Urinary bladder (tissue), 4 donors: ENCODE measurements at places on chromosomes 5 and 9. TPM values are rescaled to one million over a fixed set of nuclear protein-coding genes. Genes with fewer than 3 reads are reported as not detected.

DNA sequence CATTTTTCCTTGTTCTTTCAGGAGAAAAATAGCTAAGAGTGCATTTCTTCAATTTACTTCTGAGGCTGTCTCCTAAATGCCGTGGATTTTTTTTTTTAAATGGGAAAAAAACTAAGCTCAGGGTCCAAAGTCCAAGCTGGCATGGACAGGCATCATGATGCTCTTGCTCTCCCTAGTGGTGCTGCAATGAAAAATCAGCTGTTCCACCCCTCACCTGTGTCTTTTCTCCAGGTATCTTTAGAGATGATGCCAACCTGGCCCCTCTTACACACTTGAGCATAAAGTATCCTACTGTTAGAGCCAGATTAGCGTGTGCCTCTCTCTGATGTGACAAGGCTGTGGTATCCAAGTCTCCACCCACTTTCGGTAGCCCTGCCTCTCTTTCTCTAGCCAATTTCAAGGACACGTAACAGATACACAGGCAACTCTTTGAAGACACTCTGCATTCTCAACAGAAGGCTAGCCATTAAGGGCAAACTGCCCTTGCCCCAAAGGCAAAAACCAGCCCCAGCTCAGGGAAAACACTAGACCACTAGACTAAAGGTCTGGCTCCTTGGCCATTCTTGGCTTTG lies 208.8 kb downstream of the SAXO1 start:
- DNase-seq, result no peak

DNA sequence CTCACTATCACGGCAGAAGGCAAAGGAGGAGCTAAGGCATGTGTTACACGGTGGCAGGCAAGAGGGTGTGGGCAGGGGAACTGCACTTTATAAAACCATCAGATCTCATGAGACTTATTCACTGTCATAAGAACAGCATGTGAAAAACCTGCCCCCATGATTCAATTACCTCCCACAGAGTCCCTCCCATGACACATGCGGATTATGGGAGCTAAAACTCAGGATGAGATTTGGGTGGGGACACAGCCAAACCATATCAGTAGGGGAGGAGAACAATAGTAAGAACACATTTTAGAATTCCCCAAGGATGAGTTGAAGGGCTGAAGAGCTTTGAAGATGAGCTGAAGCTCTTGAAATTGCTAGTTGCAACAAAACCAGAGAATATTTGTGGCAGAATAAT lies 287.9 kb downstream of the SMARCA2 start:
- DNase-seq, result no peak

- no peak for DNase-seq
Observed at GRCh38 chr5:76747706-76748105, 31.8 kb downstream of the F2R start.

The PCA3 gene
- total RNA-seq, result 0.26 TPM

- no peak for DNase-seq
Observed at GRCh38 chr5:16095612-16096011, 84.0 kb downstream of the MARCHF11 start.

GRCh38 chr5:33806738-33807442 lies 84.9 kb downstream of the ADAMTS12 start:
- no peak for DNase-seq

DNA sequence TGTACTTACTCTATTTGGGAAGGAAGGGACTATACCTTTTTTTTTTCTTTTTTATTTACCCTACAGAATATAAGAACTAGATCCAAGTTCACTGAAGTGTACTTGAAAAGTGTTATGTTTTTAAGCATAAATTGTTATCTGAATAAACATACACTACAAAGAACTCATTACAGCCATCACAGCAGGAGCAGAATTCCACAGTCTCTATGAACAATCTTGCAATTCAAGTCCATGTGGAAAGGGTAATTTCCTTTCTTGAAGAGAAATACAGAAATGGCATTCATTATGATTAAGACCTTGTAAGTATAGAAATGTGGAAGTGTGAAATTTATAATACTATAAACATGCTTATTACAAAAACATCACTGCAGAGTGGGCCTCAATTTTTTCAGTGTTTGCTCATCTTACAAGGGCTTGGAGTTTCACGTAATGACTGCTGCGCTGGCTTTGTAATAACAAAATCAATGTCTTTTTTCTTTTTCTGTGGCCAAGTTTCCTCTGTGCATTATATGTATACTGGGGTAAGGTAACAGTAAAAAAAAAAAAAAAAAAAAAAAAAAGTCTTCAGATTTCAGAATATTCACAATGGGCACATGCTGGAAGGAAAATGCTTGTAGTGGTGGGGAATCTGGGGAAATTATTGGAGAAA lies 77.0 kb upstream of the GNA14 start:
- DNase-seq, result no peak

The CYSTM1 gene
- total RNA-seq, result 7.8 TPM

- no peak for DNase-seq
Observed at GRCh38 chr9:130756455-130757152, 63.0 kb downstream of the EXOSC2 start.

DNA sequence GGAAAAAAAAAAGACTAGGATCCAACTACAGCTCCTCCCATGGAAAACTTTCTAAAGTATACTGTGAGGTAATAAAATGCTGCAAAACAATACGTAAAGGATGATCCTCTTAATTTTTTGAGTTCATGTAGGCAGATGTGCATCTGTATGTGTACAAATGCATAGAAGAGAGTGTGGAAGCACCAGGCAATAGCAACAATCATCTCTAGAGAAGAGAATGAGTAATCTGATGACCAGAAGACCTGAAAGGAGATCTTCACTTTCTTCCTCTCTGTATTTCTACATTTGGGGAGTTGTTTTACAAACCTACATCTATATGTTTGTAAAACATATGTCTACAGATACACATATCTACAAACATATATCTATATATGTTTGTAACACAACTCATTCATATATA lies 29.3 kb upstream of the SPDL1 start:
- DNase-seq, result no peak

The FAM153A gene
- not detected for total RNA-seq

- DNase-seq, result no peak
Observed at GRCh38 chr5:143397302-143398052, 6.0 kb downstream of the NR3C1 start.

- DNase-seq, result no peak
Observed at GRCh38 chr9:129385211-129385934, 207.3 kb upstream of the IER5L start.

GRCh38 chr5:5235685-5236084 lies 95.6 kb downstream of the ADAMTS16 start:
- DNase-seq, result no peak

GRCh38 chr5:31051316-31051715 lies 142.2 kb upstream of the CDH6 start:
- DNase-seq, result no peak

GRCh38 chr9:34961574-34962490 lies 3.7 kb downstream of the PHF24 start:
- DNase-seq, result no peak

The GABRG2 gene
- total RNA-seq, result 0.63 TPM

DNA sequence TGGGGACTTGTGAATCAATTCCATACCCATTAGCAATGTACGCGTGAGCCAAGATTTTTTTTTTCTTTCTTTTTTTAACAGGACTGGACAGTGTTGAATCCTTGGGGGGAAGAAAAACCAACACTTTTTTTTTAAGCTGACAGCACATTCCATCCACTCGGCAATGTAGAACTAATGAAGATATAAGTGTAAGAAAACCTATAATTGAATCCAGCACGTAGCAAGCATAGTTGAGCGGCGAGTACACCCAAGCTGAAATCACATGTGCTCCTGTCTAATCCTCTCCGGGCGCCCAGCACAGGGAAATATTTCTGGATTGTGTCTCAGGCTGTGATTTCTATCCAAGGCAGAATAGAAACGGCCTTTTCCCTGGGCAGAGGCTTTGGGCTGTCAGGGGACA lies 118.2 kb downstream of the BOD1 start:
- peak; percentile 8 for DNase-seq

DNA sequence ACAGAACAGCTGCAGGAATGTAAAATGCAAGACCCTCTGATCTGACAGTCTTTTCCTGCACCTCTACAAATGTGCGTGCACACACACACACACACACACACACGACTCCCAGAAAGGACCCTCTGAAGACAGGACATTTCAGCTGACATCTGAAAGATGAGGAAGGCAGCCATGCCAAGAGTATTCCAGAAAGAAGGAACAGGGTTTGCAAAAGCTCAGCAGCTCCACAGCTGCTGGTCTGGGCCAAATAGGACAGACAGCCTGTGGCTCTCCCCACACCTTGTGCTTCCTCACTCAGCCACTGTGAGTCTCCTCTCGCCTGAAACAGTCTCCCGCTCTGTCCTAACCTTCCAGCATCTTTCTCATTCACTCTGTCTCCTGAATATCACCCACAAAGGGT lies 189.0 kb downstream of the PALM2AKAP2 start:
- no peak for DNase-seq

DNA sequence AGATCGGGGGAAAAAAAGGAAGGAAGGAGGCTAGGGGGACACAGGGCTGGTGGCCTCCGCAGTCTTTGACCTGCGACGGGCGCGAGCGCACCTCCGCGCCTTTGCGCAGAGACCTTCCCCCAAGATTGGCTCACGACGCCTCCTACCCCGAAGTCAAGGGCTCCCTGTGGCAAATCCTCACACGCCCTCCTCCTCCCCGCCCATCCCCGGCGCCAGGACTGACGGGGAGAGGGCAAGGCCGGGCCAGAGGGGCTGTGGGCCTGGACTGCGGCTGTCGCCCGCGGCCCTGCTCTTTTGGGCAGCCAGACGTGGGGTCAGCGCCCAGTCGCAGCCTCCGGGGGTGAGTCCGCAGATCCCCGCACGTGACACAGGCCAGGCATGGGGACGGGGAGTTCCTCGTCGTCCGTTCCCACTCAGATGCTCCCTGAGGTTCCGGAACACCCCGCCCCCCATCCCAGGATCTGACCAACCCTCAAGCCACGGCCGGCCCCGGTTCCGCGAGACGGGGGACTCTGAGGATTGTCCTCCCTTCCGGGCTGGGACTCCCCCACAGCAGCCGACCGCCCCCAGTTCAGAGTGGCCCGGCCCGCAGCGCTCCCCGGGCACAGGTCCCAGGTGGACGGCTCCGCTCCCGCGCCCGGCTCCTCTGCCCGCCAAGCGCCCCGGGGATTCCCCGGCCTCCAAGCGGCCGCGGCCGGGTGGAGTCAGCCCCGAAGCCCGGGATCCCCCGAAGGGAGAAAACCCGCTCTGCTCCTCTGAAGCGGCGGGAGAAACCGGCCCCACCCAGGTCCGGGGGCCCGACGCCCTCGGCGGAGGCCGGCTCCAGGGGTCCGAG lies 543 bp upstream of the ANKRD33B start:
- DNase-seq, result no peak

The CDC23 gene
- 44.1 TPM for total RNA-seq

- no peak for DNase-seq
Observed at GRCh38 chr5:31847354-31847753, 208.4 kb downstream of the PDZD2 start.

The TLX3 gene
- 0.32 TPM for total RNA-seq

GRCh38 chr9:130320723-130321481 lies 55.3 kb downstream of the HMCN2 start:
- no peak for DNase-seq

GRCh38 chr9:75274781-75275180 lies 186.5 kb downstream of the OSTF1 start:
- no peak for DNase-seq

GRCh38 chr9:107548298-107549142 lies 59.0 kb upstream of the KLF4 start:
- DNase-seq, result no peak

DNA sequence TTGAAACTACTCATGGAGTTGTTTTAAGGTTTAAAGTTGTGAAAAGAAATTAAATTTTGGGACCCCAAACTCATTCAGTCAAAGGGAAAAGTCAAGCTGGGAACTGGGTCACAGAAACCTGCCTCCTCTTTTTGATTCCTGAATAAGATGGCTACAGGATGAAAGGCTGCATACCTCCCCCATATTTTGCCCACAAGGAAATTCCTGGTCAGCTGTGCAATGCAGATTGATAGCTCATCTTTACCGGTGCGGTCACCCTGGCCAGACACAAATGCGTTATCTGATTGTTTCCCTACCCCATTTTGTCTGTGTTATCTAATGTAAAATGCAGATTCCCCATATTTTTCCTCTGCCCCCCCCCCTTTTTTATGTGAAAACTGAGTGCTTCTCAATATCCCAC lies 1.3 kb downstream of the HAVCR2 start:
- DNase-seq, result no peak

- DNase-seq, result no peak
Observed at GRCh38 chr5:111927191-111927590, 170.2 kb upstream of the NREP start.

GRCh38 chr5:56819060-56819881 lies 3.9 kb downstream of the MAP3K1 start:
- no peak for DNase-seq

DNA sequence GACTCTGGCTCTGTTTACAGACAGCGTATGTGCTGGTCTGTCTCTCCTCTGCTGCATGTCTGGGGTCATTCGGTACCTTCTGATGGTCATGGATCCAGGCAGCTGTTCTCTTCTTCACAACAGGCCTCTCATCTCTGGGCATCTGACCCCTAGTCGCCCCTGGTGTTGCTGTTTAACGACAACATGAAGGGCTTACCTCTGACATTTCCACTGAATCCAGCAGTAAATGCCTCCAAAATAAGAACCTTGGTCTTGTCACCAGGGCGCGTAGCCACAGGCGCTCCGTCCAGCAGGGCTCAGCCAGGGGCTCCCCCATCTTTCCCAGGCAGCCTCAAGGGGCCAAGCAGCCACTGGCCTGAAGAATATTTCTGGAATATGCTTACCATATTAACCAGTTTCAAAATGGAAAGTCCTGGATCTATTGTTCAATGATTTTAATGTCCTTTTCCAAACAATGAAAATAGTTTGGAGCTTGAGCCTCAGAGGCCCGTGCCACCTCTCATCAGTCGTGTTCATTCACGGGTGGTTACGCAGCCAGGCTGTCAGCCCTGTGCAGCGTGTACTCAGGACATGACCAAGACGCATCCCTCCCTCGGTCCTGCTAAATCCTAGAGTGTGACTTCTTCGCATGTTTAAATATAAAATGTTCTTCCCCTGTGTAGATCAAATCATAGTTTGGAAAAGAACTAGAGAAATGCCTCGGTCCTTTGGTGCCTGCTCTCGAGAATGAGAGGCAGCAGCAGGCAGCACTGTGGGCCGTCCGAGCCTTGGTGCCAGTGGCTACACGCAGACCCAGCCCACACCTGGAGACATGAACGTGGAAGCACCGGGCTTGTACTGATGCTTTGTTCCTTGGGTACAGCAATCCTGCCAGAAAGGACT lies 30.1 kb upstream of the LRRC14B start:
- DNase-seq, result no peak

DNA sequence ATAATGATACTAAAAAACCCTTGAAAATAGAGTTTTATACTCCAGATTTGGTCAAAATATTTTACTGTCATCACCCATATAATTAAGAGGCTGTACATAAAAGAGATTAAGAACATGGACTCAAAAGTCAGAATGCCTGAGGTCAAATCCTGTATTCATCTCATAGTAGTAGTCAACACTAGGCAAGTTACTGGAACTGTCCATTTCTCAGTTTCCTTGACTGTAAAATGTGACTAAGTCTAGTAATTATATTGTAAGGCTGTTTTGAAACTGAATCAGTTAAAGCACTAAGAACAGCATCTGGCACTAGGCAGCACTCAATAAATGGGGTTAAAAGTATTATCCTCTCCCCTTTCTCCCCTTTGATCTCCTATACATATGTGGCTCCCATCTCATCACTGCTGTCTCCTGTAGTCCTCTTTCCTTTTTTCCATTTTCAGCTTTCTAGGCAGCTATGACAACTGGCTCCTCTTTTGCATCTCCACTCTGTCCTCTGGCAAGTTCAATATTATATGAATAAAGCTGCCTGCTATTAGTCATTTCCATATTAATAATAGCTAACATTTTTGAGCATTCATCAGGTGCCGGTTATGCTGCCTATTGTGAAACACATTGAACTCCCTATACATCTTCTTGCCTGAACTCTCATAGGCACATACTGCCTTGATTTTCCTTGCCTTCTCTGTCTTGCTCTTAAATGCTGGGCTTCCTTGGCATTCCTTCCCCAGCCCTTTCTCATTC lies 185.8 kb upstream of the NREP start:
- no peak for DNase-seq
